ENCODE measurements at places on chromosomes 11 and 22. TPM values are rescaled to one million over a fixed set of nuclear protein-coding genes. Genes with fewer than 3 reads are reported as not detected.
A peak's percentile ranks its signal among the peaks of the same experiment; 100 is the strongest.

GRCh38 chr11:65133724-65134123 is 595 bp downstream of the SYVN1 start:
- peak; percentile 94 for DNase-seq
- H3K27ac ChIP-seq, result peak overlapping the region; percentile 97
- H3K4me3 ChIP-seq, result peak overlapping the region; percentile 82
- H3K27me3 ChIP-seq, result no peaks in the 10 kb centered on the region

E2F8 gene
- polyA plus RNA-seq, result 20.2 TPM

SCGB1C1 gene
- polyA plus RNA-seq, result 0.41 TPM

- H3K4me1 ChIP-seq, result peaks cover 31% of the 10 kb centered on the region
- H3K27me3 ChIP-seq, result no peaks in the 10 kb centered on the region
- H3K4me3 ChIP-seq, result no peak overlapping the region
- no peak overlapping the region for H3K27ac ChIP-seq
Observed at GRCh38 chr11:12798609-12799011, 124.4 kb downstream of the TEAD1 start.

DNA sequence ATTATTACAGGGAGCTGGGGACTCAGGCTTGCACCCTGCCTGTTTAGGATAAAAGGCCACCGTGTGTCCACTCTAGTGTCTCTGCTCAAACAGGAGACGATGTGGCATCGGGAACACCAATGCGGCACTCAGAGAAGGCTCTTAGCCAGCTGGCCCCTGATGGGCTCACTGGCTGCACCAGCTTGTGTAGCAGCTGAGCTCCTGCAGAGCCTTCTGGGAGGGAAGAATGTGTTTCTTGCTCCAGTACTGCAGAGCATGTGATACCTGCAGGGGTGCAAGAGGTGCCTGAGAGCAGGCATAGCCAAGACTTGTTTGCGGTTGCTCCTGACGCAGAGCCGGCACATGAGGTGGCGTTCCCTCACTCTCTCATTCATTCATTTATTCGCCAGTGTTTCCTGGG is 44.4 kb upstream of the KCNQ1OT1 start:
- H3K4me3 ChIP-seq, result no peak overlapping the region
- H3K4me1 ChIP-seq, result peaks cover 63% of the 10 kb centered on the region
- H3K36me3 ChIP-seq, result no peaks in the 10 kb centered on the region
- no peak overlapping the region for H3K27ac ChIP-seq
- no peaks in the 10 kb centered on the region for H3K27me3 ChIP-seq

GRCh38 chr11:8671193-8671612 is 11.3 kb downstream of the TRIM66 start:
- peak overlapping the region; percentile 73 for H3K27ac ChIP-seq
- H3K27me3 ChIP-seq, result no peaks in the 10 kb centered on the region
- H3K36me3 ChIP-seq, result no peaks in the 10 kb centered on the region
- H3K4me1 ChIP-seq, result peaks cover 13% of the 10 kb centered on the region

GRCh38 chr11:44870615-44871176 is 80.0 kb downstream of the TP53I11 start:
- H3K4me3 ChIP-seq, result no peak overlapping the region
- DNase-seq, result no peak
- no peaks in the 10 kb centered on the region for H3K27me3 ChIP-seq
- peaks cover 25% of the 10 kb centered on the region for H3K4me1 ChIP-seq
- H3K36me3 ChIP-seq, result no peaks in the 10 kb centered on the region
